ENCODE measurements at places on chromosomes 5 and 9.

- peak; percentile 53 for DNase-seq
Measured at GRCh38 chr5:157265714-157266285, at the start of gene CYFIP2. CYFIP2 (plus strand) TSS chr5:157266123; CDS start chr5:157285362, 19,239 bp downstream.

DNA sequence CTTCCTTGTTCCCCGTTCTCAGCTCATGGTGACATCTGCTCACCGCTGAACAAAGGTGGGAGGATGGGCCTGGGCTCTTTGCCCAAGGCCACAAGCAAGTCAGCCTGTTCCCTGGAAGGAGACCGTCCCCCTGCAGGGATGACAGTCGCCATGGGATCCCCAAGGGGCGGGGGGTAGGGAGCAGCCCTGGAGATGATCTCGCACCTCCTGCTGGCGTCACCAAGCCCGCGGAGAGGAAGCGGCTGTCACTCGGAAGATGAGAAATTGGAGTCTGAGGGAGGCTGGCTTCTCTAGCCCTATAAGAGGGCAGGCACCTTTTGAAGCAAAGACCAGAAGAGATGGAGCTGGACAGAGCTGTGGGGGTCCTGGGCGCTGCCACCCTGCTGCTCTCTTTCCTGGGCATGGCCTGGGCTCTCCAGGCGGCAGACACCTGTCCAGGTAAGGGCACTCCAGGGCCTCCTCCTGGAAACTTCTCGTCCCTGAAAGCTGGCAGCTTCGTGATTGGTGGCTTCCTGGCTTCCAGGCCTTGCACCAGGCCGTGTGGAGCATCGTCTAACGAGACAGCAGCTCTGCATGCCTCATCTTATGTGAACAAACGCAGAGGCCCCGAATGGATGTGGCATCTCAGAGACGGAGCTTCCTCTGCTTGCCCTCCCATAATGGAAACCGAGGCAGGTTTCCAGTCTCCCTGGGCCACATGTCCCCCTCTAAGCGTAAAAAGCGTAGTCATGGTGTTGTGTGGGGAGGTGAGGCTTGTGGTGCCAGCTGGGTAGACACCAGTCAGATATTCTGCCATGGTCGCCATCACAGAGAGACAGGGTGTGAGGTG lies at the start of gene FCN2:
Gene FCN2, plus strand, starts transcription at position 327 of the 829 bp plus-strand sequence. Its CDS starts 12 bp downstream, at position 339.
- no peak for DNase-seq

DNA sequence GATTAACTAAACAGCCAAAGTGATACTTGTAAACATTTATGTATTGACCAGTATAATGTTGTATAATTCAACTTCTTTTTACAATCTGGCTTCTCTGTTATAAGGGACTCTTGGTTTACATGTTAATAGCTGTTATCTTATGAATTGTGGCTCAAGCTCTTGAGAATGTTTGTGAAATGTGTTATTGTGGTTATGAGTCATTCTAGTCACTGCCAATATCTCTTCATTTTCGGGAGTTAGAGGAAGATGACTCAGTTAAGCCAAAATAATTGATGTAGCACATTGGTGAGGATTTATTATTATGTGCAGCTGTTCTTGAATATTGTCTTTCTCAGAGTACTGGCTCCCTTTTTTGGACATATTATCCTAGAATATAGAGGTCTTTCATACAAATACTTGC lies 655.2 kb upstream of the RIOK2 start:
- DNase-seq: no peak

GRCh38 chr9:111151537-111151936 lies 113.3 kb upstream of the LPAR1 start:
- DNase-seq: no peak

- no peak for DNase-seq
Measured at GRCh38 chr5:171424726-171425125, 5.3 kb downstream of the FGF18 start.

DNA sequence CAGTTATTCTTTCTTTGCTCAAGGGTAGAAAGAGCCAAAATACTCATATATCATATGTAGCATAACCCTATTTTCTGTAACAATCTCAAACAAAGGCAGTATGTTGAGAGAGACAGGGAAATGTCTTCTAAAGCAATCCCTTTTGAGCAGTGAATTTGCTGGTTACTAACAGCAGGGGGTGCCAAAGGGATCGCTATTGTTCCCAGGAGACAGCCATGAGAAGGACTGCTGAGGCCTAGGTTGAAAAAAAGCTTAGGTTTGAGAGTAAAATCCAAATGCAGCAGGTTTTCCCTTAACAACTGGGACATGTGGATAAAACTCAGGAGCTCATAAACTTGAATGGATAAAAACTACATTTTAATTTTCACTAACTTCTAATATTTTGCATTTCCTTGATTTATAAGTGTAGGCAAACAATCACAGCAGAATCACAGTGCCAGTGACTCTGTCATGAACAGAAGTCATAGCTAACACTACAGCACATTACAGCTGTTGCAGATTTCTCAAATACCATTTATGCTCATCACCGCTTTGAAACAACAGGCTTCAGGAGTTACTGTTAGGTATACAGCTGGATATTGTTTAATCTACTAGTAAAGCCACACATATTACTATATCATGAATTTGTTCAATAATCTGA lies 148.4 kb downstream of the MAPKAP1 start:
- peak; percentile 6 for DNase-seq

DNA sequence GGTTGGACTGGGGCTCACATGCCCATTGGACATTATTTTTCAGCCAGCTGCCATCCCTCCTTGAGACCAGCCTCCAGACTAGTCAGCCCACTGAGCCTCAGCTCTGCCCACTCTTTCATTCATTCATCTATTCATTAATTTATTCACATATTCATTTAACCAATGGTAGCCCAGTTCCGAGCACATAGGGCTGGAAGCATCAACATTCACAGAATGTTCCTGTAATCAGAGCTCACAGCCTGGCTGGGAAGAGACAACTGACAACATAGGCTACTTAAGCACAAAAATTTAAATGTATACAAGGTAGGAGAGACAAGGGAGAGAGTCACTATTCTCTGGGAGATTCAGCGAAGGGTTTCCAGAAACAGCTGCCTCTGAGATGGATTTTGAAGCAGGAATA lies 17.0 kb upstream of the PBX3 start:
- DNase-seq: no peak

- DNase-seq: no peak
Measured at GRCh38 chr5:95471487-95471886, 80.3 kb downstream of the FAM81B start.

GRCh38 chr5:123452401-123452800 lies 29.2 kb upstream of the CEP120 start:
- no peak for DNase-seq

DNA sequence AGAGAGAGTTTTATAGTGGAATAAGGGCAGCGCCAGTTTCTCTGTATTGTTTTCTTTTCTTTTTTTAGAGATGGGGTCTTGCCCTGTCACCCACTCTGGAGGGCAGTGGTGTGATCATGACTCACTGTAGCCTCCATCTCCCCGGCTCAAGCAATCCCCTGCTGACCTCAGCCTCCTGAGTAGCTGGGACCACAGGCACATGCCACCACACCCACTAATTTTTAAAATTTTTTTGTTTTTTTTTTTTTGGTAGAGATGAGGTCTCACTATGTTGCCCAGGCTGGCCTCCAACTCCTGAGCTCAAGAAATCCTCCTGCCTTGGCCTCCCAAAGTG lies 119.0 kb downstream of the PIK3R1 start:
- no peak for DNase-seq

DNA sequence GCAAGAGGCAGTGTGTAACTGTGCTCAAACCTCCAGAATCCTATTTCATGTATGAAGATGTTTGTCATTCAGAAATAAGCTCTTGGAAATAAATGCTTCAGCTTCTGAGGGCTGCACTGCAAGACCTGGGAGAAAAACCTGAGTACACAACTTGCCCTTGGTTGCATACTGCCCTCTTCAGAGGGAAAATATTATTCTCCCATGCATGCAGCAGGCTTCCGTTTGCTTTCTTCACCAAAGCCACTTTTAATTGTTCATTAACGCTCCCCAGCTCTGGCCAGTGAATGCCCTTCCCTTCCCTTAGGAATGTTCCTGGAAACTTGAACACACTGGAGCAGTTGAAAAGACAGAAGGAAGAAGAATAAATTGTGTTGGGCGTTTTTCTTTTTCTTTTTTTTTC lies 2.5 kb upstream of the WHRN start:
- DNase-seq: no peak

- DNase-seq: no peak
Measured at GRCh38 chr5:112534611-112535255, 115.7 kb upstream of the EPB41L4A start.

DNA sequence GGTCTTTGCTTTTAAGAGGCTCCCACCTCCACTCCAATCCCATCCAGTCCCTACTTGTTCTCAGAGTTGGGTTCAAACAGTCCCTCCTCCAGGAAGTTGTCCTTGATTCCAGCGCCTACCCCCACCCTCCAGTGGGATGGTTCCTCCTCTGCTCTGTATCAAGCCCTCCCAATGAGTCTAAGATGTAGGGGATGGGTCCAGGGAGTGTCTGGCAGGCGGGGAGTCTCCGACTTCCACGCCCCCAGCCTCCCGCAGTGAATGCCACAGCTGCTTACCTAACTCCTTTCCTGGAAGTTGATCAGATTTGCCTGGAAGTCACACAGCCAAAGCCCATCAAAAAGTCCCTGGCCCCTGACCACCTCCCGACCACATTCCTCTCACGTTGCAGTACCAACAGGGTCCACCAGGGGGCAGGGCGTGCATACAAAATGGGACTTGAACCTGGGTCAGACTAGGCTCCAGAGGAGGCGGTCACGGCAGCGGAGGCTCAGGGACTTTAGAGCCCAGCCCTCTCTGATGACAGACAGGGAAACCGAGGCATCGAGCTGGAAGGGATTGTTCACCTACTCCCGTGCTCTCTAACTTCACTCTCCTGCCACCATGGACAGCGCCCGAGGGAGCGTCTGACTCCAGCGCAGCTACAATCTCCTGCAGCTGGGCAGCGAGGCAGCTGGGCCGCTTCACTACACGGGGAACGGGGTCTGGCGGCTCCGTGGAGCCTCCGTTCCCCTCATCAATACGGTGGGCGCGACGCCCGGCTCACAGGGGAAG lies 25.0 kb upstream of the TDRD7 start:
- DNase-seq: peak; percentile 49

DNA sequence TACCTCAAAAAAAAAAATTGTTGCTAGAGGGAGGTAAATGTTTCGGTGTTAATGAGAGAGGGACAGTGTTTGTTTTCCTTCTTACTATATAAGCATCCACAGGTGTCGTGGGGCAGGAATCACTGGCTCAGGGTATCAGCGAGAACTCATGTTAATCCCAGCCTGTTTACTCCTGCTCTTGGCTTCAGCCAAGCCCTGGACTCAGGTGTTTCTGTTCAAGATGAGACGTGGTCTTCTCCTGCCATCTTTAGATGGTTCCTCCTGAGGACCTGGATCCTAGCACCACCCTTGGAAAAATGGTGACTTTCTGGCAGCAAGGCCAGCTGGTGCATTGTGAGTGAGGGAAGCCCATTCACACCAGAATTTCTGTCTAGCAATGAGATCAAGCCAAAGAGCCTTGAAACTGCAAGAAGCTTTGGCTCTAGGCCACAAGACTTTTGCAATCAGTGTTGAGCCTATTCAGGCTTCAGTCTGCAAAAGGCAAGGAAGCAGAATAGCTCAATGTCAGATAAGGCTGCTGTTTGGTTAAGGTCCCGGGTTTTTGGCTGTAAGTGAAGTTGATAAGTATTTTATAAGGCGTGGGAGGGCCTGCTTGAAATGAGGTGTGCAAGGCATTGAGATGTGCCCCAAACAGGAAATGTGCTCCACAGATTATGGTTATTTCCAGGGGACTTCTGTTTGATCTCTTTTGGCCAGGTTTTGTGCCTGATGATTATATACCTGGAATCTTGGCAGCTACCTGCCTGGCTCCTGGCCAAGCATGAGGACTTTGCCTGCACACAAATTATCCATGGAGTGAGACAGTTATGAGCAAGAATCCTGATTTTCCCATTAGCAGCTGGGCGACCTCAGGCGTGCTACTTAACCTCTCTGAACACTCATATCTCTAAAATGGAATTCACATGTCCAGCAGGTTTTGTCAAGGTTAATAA lies 99.8 kb downstream of the TENT4A start:
- DNase-seq: no peak

GRCh38 chr5:18652404-18653215 lies 1018.4 kb downstream of the TAF11L14 start:
- no peak for DNase-seq

- no peak for DNase-seq
Measured at GRCh38 chr9:133054194-133054890, 7.4 kb upstream of the CEL start.

- no peak for DNase-seq
Measured at GRCh38 chr9:134598884-134599245, 42.7 kb upstream of the COL5A1 start.

DNA sequence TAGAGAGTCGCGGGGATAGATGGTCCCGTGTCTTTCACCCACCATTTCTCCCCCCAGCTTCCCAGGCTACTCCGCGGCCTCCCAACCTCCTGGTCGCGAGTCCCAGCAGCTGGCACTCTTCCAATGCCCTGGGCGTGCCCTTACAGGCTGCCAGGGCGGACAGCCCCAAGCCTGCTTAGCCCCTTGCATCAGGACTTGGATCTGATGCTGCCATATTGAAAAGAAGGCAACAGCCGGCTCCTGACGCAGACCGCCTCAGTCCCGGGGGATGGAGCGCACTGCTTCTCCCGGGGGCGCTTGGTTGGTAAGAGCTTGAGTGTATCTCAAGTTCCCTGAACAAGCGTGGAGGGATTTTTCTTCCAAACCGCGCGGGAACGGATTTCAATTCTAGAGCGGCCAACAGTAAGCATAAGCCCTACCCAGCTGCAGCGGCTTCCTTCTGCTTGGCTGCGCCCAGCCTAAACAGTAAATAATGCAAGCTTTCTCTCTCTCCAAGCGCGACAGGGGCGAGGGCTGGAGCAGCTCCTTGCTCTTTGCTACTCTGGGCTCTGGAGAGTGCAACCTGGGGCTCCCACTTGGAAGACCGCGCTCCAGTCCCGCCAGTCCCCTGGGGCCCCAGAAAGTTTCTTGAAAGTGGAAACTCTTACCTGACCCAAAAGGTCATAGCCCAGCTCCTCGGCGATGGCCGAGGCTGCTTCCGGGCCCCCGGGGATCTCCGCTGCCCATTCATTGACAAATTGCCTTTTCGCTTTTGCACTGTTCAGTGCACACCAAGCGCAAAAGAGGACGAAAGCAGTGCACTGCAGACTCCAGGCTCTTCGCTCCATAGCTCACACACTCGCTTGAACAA lies 607 bp downstream of the PCSK1 start:
- DNase-seq: peak; percentile 2

- no peak for DNase-seq
Measured at GRCh38 chr5:168317521-168318147, 26.2 kb downstream of the WWC1 start.

DNA sequence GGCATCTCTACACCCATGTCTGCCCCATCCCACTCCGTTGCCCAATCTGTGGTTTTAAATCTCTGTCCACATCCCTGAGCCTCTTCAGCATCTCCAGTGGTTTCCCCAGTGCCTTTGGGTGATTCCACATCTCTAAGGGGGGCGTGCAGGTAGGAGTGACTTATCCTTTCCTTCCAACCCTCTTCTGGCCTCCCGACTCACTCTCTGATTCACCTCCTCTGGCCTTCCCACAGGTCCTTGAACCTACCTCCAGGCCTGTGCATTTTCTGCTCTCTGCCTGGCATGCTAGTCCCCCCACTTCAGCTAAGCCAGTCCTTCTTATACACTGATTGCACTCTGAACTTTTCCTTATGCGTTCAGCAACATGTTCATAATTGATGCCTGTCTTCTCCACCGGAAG lies 99.0 kb downstream of the RALGPS1 start:
- no peak for DNase-seq

Measured in C1 segment of cervical spinal cord (tissue), 14 donors.